NCI-H1105 (cell line): ENCODE measurements at places on chromosomes 5 and 9.

DNA sequence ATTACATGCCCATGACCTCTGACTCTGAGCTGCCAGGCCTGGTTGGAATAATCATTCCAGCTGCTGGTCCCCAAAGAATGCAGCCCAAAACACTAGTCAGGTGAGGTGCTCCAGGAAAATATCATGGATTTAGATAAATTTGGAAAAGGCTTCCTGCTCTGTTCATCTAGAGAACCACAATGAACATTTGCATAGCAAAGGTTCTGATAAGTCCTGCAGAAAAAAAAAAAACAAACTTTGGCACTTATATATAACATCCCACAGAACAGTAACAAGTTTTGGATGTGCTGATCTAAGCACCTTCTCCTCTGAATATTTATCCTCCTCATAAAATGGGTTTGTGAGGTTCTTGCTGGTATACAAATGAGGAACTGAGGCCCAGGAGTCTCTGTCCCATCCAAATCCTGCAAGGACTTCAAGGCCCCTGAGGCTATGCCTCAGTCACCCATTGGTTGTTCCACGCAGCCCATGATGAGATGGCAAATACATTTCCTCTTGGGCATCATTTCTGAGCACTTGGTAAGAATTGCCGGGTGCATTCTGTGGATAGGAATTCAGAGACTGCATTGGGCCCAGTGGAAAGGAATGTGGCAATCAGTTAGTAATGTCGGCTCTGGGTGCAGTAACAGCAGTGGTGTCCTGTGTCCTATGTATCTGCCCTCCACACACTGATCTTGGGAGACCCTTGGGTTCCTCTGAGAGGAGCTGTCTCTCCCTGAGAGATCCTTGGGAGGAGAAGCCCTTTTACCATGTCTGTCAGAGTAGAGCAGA, 73.4 kb upstream of the ASS1 start:
- no peak for DNase-seq

- no peak for DNase-seq
These were observed 47.3 kb downstream of the PAX5 start for GRCh38 chr9:36986468-36987408.

DNA sequence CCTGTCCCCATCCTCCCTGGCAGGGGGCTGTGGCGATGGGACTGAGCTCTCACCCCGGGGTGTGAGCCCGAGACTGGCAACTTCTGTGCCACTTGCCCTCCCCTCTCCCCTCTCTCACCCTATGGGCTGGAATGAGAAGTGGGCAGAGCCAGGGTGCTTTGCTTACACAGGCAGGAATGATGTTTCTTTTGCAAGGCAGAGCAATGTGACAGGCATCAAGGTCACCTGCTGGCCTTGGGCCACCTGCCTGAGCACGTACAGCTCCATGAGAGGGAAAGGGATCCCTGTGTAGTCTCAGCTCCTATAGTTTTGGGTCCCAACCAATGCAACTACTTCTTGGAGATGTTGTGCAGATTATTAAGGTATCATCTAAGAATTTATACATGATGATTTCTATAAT, 252.8 kb upstream of the DAP start:
- no peak for DNase-seq

DNA sequence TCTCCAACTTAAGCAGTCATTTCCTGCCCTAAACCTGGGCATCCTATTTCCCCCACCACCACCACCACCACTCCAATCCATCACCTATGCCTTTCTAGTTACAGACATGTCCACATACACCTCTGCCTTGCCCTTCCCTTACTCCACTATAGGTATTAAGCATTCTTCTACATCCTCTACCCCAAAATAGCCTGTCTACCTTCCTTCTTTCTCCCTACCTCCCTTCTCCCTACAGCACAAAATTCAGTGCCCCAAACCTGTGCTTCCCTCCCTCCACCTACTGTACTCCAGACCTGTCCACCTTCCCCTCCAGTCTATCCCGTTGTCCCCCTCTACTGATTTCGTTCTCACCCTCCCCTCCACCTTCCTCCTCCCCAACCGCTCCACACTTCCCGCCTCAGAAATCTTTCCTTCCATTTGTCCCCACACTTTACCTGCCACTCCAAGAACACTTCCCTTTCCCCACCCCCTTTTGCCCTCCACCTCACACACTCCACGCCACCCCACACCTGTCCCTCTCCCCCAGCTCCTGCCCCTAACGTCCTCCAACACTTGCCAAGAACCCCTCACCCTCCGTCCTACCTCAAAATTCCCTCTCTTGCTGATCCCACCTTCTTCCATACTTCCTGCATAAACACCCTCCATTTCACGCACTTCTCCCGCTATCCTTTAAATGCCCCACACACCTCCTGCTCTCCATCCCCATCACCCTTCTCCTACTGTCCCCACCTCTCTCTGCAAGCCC, 1.6 kb downstream of the STRBP start:
- no peak for DNase-seq

DNA sequence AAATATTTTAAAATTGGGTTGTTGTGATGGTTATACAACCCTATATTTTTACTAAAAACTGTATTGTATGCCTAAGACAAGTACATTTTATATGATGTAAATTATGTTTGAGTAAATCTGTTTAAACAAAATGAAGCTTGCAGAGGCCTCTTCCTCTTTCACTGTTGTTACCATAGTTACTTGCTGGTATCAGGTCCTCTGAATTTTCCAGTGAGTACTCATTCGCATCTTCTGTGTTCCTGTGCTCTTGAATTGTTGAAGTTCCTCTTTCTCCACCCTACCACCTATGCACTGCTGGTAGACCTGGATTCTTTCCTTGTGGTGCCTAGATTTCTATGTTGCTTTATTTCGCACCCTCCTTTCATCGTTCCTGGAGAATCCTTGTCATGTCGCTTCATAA, 938.5 kb upstream of the ACO1 start:
- DNase-seq = no peak

DNA sequence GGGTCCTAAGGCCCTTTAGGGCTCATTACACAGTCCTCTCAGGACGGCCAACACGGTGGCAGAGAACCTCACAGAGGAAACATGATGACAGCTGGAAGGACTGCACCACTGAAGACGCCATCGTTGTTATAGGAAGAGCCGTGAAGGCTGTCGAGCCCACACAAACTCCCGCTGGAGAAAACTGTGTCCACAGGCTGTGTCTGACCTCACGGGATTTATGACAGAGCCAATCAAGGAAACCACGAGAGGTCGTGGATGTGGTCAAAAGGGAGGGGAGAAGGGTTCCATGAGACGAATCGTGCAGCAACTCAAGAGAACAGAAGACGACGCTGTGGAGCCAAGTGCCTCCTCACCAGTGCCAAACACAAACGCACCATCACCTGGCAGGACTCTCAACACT, 12.2 kb downstream of the QSOX2 start:
- no peak for DNase-seq

GRCh38 chr5:1497795-1498622, 25.8 kb downstream of the LPCAT1 start:
- no peak for DNase-seq

- DNase-seq = peak; percentile 43
These were observed 66.9 kb downstream of the TLR4 start for GRCh38 chr9:117771136-117771535.

DNA sequence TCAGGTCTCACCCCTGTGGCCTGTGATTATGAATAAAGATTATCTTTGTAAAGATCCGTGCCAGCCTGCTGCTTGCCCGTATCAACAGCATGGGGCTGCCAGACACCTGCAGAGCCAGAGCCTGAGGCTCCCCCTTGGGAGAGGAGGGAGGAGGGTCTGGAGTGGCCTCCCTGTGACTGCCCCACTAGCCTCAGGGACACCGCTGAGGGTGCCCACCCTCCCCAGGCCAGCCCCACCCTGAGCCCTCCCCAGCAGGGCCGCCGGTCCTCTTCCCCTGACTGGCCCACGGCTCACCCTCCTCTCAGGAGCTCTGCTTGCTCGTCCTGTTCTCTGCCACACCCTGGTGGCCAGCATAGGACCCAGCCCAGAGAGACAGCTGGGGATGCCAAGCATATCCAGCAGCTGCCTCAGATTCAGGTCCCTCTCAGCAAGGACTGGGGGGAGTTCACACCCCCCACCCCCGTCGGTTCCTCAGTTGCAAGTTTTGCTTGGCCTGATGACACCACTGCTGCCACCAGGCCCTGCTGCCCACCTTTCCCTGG, 1.9 kb downstream of the SSNA1 start:
- no peak for DNase-seq

DNA sequence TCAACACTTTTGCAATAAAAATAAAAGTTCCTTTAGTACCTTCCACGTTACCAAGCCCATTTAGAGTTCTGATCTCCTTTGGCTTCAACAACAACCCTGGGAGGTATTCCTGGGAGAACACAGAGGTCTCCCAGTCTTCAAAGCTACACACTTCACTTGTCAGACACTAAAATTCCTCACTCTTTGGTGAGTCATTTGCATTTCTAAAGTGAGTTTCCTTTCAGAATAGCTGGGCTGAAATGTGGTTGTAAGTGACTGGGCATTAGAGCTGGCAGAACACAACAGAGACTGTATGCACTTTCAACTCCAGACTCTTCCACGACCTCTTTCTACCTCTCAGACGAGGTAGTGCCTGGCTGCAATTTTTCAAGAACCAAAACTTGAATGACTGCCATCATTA, 11.5 kb upstream of the F2RL1 start:
- DNase-seq = no peak

DNA sequence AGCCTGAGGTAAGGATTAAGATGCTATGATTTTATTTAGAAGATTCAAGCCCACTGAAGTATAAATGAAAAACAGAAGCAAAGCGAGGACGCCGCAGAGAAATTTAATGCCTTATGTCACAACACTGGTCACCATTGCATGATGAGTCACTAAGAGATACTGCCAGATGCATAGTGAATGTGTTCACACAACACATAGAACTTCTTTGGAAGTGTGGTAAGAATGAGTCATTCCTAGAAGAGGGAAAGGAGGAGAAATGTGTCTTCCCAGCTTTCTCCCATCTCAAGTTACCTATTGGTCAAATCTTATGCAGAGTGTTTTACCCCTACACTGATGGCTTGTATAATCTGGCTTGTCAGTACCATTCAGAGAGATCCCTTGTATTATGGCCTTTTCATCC, 465.3 kb upstream of the ARRDC3 start:
- DNase-seq = no peak

GRCh38 chr5:22465616-22466015, 387.5 kb downstream of the CDH12 start:
- DNase-seq = no peak

DNA sequence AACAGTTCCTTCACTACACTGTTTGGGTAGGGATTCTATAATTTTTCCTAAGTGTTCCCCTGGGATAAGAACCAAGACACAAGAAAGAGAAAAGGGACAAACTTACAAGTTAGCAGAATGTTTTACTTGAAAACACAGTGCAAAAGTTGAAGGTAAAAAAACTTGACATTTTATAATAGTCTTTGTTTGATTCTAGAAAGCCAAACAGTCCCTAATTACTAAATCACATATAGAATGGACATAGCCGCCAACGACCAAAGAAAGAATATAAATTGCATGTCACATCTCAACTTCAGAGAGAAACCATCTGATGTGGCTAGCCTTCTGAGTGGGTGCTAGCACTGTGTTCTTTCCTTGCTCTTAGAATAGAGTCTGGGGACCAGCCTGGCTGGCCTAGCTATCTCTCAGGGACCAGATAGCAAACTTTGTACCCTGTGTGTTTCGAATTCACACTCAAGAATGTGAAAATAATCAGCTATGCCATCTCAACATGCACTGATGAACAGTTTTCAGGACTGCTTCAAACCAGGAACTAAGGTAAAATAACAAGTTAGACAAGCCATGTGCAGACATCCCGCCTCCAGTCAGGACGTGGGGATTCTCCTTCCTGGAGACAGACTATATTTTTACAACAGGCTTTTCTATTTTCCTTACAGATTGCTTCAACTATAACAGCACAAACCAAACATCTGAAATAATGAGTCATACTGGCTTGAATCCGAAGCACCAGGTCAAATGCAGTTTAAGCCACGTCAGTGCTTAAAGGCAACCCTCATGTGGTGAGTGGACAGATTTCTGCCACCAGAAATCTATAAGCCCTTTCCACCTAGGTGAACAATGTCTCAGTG, 53.7 kb downstream of the LHFPL2 start:
- no peak for DNase-seq

DNA sequence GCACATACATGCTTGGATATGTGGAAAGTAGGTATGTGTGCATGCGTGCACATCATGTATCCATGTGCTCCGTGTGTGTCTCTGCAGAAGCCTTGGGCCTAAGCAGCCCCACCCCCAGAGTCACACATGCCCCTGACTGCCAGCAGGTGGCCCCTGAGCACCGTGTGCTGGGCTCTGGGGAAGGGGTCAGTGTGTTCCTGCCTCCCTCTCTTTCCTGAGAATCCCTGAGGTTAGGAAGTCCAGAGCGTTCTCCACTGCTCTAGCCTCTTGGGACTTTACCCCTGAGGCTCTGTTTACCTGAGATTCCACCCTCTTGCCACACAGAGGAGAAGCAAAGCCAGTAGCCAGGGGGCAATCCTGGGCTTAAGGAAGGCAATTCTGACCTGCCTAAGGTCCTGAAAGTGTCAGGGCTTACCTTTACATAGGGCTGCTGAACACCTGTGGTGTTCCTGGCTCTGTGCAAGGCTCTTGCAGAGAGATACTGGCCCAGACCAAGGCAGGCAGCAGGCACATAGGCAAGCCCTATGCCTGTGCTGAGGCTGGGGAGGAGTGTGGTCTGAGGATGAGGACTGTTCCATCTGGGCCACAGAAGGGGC, 207.3 kb downstream of the TMEM38B start:
- peak; percentile 26 for DNase-seq
